ENCODE measurements at places on chromosomes 6 and 20.

DNA sequence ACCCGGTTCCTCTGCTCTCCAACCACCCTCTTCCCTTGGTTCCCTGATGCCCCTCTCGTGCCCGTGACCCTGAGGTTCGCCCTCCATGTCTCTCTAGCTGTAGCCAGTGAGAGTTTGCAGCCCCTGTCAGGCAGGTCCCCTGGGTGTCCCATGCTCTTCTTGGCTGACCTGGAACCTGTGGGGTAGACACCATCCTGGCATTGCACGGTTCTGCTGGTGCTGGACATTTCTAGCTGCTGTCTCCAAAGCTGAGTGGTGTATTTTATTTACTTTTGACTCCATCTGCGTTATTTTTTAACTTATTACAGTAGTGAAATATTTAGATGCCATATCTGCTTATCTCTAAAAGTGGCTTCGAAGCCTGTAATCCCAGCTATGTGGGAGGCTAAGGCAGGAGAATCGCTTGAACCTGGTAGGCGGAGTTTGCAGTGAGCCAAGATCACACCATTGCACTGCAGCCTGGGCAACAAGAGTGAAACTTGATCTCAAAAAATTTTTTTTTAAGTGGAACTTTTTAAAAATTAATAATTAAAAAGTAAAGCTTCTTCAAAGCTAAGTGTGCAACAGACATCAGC is 12.5 kb downstream of the ENTPD6 start:
- no peak for DNase-seq

DNA sequence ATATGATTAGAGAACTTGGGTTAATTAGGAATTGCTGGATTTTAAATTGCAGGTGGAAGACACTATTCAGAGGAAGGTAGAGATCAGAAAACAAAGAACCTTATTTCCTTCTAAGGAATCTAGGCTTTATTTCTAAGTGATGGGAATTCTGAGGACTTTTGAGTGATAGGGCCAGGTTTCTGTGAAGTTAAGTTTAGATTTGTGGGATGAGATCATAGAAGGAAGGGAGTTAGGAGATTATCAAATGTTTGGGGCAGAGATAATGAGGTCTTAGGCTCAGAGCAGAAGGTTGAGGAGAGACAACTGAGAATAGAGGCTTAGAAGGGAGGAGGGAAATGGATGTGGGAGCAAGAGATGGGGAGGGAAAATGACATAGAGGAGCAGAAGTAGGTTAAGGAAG is 109.7 kb upstream of the MMS22L start:
- no peak for DNase-seq

DNA sequence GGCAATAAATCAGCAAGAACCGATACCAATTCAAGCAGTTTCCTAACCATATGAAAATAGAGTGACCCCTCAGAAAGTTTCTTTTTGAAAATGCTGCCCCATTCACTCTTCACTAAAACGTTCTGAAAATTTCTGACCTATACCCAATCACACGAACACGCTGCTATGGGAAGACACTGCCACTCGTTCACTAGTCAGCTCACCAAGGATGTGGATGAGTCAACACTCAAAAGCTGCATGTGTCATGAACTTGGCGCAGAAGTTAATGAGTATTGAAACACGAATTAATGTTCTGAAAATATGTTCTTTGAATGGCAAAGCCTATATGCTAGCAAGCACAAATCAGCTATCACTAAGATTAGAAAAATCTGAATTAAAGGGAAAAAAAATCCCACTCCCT is 84.2 kb downstream of the PREP start:
- DNase-seq: no peak

GRCh38 chr6:119040229-119040628 is 38.2 kb downstream of the FAM184A start:
- no peak for DNase-seq

GRCh38 chr6:145651988-145652387 is 83.3 kb downstream of the EPM2A start:
- no peak for DNase-seq

DNA sequence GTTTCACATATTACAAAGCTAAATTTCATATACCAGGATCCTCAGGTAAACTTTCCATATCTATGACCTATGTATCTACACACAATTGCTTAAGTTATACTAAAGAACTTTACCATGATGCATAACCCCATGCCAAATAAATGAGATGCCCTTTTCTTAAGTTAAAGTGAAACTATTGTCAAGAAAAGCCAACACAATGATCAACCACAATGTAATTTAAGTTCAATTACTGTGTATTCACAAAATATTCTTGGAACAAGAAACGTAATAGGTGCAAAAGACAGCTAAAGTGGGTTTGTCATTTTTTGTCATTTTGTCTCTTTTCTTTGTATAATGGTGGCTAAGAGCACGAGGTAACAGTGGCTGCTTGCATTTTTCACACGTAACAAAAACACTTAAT is 158.0 kb upstream of the SHLD1 start:
- DNase-seq: peak; percentile 24
